GM23338 (cell line): ENCODE measurements at places on chromosomes 13 and 19.
A peak's percentile ranks its signal among the peaks of the same experiment; 100 is the strongest.

DNA sequence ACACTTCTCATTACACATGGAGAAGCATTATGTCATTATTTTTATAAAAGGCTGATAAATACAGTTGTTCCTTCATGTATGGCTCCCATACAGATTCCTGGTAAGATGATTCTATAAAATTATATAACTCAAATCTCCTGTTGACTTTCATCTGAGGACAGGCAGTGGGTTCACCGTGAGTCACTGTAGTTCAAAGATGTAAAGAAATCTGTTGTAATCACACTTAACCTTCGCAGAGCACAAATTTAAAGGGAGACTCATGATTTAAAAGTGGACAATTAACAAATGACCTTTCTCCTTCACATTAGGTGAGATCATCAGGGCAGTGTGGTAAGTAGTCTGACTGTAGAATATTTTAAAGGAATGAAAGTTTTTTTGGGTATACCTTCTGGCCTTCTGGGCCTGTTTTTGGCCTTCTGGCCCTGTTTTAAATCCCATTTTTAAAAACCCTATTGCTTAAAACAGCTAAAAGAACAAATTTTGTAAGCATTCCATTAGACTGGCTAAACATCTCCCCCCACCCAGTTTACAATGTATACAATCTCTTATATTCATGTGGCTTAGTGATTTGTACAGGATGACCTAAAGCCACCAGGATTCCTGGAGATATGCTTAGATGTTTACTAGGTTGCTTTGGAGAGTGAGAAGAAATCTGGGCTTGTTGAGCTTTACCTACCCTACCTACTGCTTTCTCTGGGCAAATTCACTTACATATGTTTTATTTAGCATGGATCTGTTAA is 171.2 kb downstream of the ITGBL1 start:
- DNase-seq: no peak

- no peak for DNase-seq
These were observed 15.9 kb downstream of the ZDHHC20 start for GRCh38 chr13:21443171-21443570.

DNA sequence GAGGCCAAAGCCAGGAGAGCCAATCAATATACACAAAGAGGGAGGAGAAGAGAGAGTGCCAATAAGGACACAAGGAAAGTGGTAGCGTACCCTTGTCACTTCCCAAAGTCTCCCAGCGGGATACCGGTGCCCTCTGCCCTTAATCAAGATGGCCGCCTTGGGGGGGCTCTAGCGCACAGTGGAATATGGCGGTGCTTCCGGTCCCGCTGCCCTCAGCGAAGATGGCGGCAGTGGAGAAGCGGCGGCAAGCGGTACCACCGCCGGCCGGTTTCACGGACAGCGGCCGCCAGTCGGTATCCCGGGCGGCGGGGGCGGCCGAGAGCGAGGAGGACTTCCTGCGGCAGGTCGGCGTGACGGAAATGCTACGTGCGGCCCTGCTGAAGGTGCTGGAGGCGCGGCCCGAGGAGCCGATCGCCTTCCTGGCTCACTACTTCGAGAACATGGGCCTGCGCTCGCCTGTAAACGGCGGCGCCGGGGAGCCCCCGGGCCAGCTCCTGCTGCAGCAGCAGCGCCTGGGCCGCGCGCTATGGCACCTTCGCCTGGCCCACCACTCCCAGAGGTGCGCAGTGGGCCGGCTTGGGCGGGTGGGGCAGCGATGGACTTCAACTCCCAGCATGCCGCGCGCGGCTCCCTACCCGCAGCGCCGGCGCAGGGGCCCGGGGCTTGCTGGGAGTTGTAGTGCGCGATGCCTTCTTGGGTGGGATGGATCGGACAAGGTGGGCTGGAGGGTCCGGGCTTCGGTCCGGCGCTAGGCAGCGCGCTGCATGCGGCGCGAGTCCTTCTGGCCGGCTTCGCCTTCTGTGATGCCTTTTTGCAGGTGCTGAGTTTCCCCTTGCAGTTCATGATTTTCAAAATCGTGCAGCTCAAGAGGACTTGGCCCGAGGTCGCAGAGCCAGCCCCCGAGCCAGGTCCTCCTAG is at the start of gene TPGS1:
TSS of gene TPGS1 (plus strand) at position 212 of the 918 bp plus-strand sequence. CDS start at position 222, 10 bp downstream.
- DNase-seq: peak; percentile 93

- DNase-seq: no peak
These were observed 103.2 kb upstream of the VSTM2B start for GRCh38 chr19:29422486-29423085.

GRCh38 chr13:107867701-107868661 is 347.4 kb downstream of the LIG4 start:
- peak; percentile 83 for DNase-seq

- peak; percentile 47 for DNase-seq
These were observed 19.4 kb downstream of the NOTCH3 start for GRCh38 chr19:15181394-15181793.

GRCh38 chr13:42495751-42496150 is 78.2 kb upstream of the TNFSF11 start:
- no peak for DNase-seq

DNA sequence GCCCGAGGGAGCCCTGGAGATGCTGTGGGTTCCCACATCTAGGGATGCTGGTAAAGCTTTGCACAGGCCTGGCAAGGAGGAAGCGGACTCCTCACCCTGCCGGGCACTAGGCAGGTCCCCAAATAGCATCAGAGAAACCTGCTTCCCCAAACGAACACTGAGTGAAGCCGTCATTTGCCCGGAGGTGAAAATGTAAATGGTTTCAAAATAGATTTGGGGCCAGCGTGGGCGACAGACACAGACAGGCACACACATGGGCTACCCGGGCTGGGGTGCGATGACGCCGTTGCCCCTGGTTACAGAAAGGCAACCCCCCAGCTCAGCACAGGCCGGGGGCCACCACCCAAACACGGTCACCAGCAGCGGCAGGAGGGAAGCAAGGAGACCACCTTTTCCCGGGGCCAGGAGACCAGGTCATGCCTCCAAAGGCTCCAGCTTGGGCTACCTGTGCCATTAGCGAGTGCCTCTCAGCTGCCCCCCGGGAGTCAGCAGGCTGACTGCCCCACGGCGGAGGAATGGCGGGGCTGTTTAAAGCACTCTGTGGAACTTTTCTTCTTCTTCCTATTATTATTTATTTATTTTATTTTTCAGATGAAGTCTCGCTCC is 47.5 kb upstream of the NDUFS7 start:
- no peak for DNase-seq

- DNase-seq: no peak
These were observed 28.1 kb upstream of the ZNF331 start for GRCh38 chr19:53509845-53510244.

- DNase-seq: no peak
These were observed 769.8 kb upstream of the MIR17HG start for GRCh38 chr13:90577726-90578125.
